NAMALWA (cell line): ENCODE measurements at places on chromosomes 12 and 14.

DNA sequence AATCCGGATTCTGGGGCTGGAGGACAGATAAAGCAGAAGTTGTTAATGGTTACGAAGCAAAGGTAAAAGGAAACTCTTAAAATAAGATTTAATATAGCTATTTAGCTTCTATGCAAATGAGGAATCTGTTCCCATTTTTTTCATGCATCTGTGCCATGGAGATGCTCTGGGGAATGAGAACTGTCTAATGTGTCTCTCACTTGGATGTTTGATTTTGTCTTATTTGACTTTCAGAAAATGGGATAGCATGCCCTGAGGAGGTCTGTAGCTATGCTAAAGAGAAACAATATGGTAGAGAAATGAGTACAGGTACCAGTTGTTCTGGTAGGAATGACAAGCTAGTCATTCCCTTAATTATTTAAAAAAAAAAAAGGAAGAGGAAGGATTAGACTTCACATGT lies 24.3 kb downstream of the C12orf76 start:
- no peak for DNase-seq

DNA sequence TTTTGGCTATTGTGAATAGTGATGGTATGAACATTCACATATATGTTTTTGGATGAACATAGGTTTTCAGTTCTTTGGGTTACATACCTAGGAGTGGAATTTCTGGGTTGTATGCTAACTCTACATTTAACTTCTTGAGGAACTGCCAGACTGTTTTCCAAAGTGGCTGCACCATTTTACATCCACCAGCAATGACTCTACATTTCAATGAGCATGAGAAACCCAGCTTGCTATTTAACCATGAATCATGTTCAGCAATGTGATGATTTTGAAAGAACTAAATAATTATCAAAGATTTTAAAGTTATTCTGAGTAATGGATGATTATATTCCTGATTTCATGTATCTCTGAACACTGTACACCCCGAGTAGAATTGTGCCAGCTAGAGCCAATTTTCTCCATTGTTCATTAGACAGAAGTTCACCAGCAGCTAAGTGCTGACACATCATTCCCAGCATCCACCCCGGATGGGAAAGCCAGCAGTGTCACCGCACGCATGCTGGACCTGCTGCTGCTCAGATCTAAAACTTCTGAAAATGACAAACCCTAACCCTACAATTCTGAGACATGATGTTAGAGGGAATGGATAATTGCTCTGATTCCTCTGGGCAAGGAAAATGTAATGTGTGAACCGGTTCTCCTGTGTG lies 13.3 kb upstream of the ANAPC5 start:
- no peak for DNase-seq

DNA sequence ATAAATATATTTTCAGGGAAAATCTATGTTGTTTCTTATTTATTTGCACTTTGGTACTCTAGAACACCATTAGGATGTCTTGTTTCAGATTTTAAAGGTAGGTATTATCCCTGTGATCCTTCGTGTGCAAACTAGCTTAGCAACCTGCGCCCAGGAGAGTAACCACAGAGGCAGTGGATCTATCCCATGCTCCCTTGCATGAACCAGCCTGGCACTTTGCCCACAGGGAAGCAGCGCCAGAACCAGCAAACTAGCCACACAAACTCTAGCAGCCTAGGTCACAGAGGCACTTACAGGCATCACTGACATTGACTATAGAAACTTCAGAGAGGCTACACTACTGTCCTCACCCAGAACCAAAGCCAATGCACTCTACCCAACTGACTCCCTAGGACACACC lies 76.1 kb downstream of the TSHR start:
- no peak for DNase-seq

DNA sequence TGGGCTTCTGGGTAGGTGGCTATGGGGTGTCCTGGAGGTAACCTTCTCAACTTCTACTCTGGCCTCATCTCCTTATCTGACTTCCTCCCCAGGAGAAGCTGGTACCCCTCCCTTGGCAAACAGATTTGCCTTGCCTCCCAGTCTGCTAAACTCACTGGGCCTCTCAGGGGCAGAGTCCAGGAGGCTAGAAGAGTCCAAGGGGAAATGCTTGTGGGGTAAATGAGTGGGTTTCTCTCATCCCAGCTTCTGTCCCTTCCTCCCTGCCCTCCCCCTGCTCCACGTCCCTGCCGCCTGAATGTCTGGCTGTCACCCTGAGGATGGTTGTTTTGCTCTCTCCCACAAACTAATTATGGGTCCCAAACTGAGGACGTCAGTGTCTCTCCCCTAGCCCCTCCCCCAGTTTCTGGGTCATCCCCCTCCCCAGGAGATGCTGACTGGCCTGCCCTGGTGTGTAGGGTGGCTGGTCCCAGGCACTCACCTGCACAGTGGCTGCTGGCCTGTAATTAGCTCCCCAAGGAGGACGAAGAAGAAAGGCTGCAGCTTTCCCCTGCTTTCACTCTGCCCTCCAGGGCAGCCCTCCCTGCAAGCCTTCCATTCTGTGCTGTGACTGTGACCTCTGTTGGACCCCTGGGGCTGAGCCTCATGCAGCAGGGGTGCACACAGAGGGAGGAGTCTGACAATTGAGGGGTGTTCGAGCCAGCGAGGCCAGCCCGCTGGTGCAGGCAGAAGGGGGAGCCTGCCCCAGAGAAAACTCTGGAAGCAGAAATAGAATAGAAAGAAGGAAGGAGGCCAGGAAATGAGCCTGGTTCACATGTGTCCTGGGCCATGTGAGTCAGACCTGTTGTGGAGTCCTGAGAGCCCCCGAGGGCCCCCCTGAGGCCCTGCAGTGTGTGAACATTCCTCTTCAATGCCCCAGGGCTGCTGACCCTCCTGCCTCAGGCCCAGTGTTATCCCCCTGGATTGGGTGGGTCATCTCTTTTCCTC lies at the start of gene LRP1-AS:
LRP1-AS (minus strand) TSS at position 659 of the 984 bp plus-strand sequence.
- no peak for DNase-seq

GRCh38 chr12:31752450-31752849 lies 23.6 kb upstream of the AMN1 start:
- DNase-seq: no peak
